Osteocyte (in vitro differentiated cells): ENCODE measurements at places on chromosomes 2 and 18. TPM values are rescaled to one million over a fixed set of nuclear protein-coding genes. Genes with fewer than 3 reads are reported as not detected.

The SANBR gene
- total RNA-seq = 11.3 and 11.7 TPM in 2 replicates

GRCh38 chr18:42559069-42559690 lies 556.3 kb downstream of the RIT2 start:
- H3K27me3 ChIP-seq = no peaks in the 10 kb centered on the region
- no peaks in the 10 kb centered on the region for H3K4me1 ChIP-seq
- no peak for DNase-seq
- H3K36me3 ChIP-seq = no peaks in the 10 kb centered on the region
- no peak overlapping the region for H3K27ac ChIP-seq
- no peak overlapping the region for H3K4me3 ChIP-seq

- H3K4me3 ChIP-seq = no peak overlapping the region
- DNase-seq = no peak
- H3K4me1 ChIP-seq = no peaks in the 10 kb centered on the region
- no peak overlapping the region for H3K27ac ChIP-seq
- no peaks in the 10 kb centered on the region for H3K27me3 ChIP-seq
Observed at GRCh38 chr2:14064346-14064745, 568.2 kb upstream of the LRATD1 start.

GRCh38 chr18:51857989-51858388 lies 482.0 kb upstream of the DCC start:
- H3K27ac ChIP-seq = no peak overlapping the region
- H3K36me3 ChIP-seq = no peaks in the 10 kb centered on the region
- no peaks in the 10 kb centered on the region for H3K27me3 ChIP-seq
- no peak overlapping the region for H3K4me3 ChIP-seq

- DNase-seq = no peak
- H3K4me3 ChIP-seq = no peak overlapping the region
- H3K27ac ChIP-seq = no peak overlapping the region
- no peaks in the 10 kb centered on the region for H3K36me3 ChIP-seq
Observed at GRCh38 chr2:216807857-216808272, 52.0 kb downstream of the TNP1 start.

GRCh38 chr2:45289997-45290709 lies 280.9 kb upstream of the SIX2 start:
- no peak overlapping the region for H3K27ac ChIP-seq
- H3K4me3 ChIP-seq = no peak overlapping the region
- no peak for DNase-seq
- H3K27me3 ChIP-seq = no peaks in the 10 kb centered on the region
- H3K4me1 ChIP-seq = peaks cover 58% of the 10 kb centered on the region

DNA sequence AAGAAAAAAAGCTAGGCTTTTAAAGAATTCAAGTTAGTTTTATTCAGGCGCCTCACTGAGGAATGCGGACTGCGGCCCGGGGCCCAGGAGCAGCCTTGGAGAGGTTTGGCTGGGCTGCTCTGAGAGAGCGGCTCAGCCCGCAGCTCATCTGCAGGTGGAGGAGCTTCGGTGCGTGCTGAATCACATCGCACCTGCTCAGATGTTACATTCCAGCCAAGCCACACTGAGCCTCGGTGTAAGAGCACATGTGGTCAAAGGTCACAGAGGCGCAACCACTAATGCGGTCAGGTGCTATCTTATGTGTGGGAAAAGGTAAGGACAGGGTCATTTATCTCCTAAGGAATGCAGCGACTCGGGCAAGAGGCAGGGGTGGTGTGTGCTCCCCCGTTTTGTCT lies 17.1 kb upstream of the CNDP1 start:
- peak; percentile 54 for DNase-seq
- H3K27ac ChIP-seq = no peak overlapping the region
- H3K27me3 ChIP-seq = no peaks in the 10 kb centered on the region
- no peaks in the 10 kb centered on the region for H3K4me1 ChIP-seq
